ENCODE measurements at places on chromosomes 4 and X. TPM values are rescaled to one million over a fixed set of nuclear protein-coding genes. Genes with fewer than 3 reads are reported as not detected.

DNA sequence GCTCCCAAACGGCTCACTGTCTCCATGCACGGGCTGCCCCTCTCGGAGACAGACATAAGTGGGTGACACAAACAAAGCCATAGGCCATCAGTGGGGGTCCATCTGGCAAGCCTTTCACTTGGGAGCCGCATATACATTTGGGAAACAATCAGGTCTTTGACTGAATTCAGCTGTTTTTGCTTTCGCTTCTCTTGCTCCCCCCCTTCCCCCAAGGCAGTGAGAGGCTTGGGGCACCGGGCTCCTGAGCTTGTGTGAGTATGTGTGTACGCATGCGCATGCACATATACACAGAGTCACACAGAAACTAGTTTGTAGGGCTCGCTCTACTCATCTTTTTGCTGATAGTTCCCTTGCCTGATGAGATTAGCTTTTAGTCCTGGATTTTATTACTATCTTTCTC, 284.4 kb downstream of the AFF2 start:
- no peak for DNase-seq

- DNase-seq, result no peak
Measured at GRCh38 chr4:18973296-18973695, 951.7 kb upstream of the LCORL start.

DNA sequence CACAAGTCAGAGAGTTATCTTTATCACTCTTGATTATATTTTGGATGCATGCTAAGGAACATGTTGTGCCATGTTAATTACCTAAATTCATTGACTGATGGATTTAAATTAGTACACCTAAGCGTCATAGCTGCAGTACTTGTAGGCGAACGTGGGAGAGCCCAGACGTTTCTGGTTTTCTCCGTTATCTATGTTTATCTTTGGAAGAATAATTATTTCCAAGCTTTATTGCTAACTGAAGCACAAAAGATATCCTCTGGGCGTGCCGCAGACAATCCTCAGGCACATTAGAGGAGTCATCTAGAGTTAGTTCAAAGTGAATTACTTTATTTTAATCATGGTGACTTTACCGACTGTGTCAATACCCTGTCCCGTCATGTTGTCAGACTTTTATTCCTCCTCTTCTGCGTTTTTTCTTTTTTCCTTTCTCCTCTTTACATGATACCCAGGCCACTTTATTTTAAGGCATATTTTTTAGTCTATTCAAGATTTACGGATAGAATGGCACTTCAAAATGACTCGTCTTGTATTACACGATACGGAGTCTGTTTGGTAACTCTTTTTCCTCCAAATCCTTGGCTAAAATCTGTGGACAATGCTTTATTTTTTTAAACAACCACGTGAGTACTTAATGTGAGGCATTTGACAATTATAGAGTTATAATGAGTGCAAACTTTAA, 632.0 kb upstream of the TENM3 start:
- DNase-seq, result no peak

GRCh38 chrX:39869846-39870601, 227.7 kb downstream of the BCOR start:
- DNase-seq, result no peak

DNA sequence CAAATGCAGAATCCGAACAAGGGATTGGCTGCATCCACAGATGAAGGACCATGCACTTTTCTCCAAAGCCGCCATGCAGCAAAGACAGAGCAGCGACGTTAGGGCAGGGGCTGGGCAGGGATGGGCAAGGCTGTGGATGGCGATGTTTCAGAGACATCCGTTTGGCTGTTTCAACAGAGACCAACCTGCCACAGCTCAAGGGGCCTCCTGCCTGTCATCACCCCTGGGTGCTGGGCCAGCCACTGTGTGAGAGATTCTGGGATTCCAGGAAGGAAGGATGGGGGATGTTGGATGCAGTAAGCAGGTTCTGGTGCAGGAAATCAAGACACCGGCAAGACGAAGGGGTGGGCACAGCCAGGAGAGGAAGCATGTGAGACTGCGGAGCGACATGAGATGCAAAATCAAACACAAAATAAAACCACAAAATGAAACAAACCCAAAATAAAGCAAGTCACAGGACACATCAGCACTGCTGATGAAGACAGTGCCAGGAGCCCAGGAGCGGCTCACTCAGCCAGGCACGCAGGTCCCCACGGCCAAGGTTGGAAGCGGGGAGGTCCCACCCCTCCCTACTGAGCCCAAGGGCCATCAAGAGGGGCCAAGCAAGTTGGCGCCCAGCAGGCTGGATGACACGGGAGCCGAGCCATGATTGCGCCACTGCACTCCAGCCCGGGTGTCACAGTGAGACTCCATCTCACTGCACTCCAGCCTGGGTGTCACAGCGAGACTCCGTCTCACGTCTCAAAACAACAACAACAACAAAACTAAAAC, 68.1 kb downstream of the FAM53A start:
- no peak for DNase-seq

PNCK gene
- total RNA-seq, result 28.3 TPM

IRAK1 gene
- 108 TPM for total RNA-seq

All from mucosa of gallbladder (tissue), 1 donor.